Activated CD8-positive, alpha-beta memory T cell treated with anti-CD3 and anti-CD28 coated beads, Interleukin-2, amount 10 ng/mL, durations not matched to agents 7 days and 5 days (primary cell): ENCODE measurements at places on chromosomes 6 and 20. TPM values are rescaled to one million over a fixed set of nuclear protein-coding genes. Genes with fewer than 3 reads are reported as not detected.

GRCh38 chr6:35014341-35014740, 125.3 kb downstream of the ANKS1A start:
- no peak for DNase-seq

Gene CAGE1
- total RNA-seq, result not detected

Gene TOX2
- 1.9 TPM for total RNA-seq

DNA sequence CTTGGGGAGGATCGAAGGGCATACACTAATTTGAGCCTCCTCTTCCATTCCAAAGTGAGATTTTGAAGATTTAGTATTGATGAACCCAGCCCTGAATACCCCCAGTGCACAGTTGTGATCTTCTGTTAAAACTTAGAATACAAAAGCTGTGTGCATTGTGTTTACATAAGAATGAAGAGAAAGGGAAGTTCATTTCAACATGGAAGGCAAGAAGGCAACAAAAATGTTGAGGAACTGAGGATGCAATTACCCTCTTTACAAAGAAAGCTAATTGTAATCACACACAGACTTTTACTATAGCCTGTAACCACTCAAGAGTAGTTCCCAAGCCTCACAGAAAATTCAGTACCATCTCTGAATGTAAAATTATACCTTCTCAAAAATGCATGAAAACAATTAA, 49.3 kb downstream of the GFOD1 start:
- DNase-seq, result no peak

Gene ACTL10
- 3.7 TPM for total RNA-seq

DNA sequence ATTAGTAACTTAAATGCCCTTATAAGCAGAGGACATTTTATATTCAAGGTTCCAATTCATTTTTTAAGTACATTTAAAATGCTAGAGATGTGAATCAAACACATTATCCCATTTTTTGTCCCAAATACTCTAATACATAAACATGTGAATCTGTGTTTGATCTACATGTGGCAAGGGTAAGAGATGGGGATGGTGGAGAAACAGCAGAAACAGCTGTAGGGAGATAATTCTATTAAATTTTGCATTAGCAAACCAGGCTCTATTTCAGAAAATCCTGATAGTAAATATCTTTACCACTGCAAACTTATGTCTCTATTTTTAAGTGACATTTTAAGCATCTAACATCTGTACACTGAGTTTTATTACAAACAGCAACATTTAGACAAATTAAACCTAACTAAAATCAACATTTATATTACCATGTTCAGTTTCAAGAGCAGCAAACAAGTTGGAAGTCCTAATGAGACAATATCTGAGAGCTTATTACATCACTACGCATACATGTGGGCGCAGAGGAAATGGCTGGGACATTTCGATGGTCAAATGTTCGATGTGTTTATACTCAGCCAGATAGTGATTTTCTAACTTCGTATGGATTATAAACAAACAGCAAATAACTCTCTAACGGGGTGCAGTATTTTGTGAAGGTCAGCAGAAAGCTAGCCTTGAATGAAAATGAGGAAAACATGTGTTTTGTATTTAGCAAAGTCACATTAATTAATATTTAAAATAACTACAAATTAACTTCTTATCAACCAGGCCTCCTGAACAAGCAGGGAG, 165.1 kb downstream of the GJA1 start:
- no peak for DNase-seq

GRCh38 chr20:48196001-48196400, 410.7 kb upstream of the SULF2 start:
- DNase-seq, result no peak

DNA sequence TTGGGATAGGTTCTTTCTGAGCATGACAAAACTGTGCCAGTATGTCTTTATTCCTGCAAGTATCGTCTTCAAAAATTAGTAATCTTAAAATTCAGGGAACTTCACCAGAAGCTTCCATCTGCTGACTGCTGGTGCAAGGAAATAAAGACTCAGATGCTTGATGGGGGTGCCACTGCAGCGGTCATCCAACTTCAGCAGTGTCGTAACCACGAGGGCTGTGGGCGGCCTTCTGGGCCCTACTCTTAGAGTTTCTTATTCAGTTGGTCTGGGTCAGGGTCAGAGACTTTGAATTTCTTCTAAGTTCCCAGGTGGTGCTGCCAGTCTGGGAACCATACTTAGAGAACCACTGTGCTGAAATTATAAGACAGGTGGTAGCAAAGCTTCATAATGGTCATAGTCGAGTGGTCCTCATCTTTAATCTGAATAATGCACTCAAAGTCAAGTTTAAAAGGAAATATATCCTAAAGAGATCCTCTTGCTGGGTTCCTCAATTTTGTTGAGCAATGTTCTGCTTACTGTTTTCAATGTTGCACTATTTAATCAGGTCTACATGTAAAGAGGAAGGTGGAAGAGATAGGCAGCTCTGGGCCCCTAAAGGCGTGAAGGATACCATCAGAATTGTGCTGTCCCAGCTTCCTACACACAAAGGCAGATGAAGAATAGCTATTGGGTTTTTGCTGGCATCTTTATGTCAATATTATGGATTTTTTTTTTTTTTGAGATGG, 165.4 kb upstream of the GMDS start:
- no peak for DNase-seq

DNA sequence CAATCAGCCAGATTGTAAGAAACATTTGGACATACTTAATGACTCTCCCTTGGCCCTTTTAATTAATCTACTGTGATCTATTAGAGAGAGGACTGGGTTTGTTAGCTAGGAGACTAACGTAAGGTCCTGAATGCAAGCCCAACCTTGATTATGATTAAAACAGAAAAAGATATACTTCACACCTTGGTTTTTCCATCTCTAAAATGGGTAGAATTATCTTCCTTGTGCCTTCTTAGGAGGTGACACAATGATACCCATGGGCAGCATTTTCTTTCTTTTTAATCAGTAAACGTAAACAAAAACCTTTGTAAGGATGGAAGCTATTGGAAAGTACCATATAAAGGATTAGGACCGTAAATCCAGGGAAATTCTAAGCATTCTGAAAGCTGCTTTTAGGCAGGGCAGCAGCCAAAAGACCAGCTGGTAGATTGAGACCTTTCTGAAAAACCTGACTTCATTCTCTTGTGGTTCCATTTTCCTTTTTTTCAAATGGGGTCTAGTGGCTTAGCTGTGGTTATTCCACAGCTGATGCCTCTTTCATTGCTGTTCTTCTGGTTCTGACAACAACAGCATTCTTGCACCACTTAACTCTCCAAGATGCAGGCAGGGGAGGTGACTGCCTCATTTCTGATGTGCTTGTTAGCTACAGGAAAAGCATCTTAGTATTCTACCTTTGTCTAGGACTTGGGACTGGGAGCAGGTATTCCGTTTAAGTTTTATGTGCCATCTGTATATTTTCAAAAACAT, 27.4 kb downstream of the RREB1 start:
- no peak for DNase-seq

Gene NPEPL1
- total RNA-seq, result 30.4 TPM

Gene C6orf163
- 1.7 TPM for total RNA-seq

Gene MCHR2
- total RNA-seq, result not detected

DNA sequence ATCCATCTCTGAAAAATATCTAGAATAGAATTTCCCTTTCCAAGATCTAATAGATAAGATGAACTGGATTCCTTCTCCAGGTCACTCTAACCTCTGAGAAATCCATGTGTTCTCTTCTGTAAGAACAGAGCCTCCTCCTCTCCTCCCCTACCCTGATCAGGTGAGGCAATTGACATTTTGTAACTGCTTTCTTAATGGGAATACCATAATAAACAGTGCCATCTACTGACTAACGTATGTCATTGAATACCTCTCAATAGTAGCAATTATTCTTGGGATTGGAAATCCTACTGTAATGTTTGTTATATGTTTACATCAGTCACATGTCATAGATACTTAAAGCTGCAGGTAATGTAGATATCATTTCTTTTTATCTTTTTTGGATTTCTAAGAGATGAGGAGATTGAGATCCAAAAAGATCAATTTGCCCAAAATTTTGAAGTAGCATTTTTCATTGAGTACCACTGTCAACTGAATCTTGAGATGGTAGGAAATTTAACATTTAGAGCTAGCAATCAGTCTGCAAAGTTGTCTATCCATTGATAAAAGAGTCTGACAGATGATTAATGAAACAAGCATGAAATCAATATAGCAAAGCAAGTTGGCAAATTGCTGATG, 365.8 kb upstream of the HSF2 start:
- no peak for DNase-seq

- DNase-seq, result no peak
Observed at GRCh38 chr20:10280018-10280908, 61.6 kb downstream of the SNAP25 start.

- DNase-seq, result peak; percentile 76
Observed at GRCh38 chr6:168884646-168885086, 369.0 kb downstream of the THBS2 start.

Gene PSORS1C2
- total RNA-seq, result not detected

DNA sequence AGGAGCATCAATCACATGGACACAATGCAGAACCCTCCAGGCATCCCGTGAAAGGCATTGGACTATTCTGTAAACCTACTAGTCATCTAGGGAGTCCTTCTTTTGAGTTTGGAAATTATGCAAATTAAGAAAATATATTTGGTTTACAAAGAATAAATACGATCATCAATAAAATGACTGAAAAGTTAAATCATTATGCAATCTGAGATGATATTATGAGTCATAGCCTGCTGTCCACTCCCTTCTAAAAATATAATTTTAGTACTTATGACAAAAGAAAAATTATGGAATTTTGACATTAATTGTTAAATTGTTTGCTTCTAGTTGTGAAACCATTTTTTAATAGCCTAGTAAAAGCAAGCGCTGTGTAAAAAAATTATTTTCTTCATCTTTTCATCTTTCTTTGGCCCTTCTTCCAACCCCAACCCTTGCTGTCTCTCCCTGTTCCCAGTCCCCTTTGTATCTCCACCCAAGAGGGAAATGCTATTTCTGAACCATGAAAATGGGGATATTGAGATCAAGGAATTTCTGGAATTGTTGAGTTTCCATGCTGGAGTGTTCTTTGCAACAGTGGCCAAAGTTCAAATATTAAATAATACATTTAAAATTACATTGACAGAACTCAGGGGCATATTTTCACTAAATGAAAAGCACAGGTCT, 599.8 kb downstream of the COL12A1 start:
- DNase-seq, result no peak

GRCh38 chr6:98024359-98024758, 741.3 kb upstream of the MMS22L start:
- DNase-seq, result no peak

DNA sequence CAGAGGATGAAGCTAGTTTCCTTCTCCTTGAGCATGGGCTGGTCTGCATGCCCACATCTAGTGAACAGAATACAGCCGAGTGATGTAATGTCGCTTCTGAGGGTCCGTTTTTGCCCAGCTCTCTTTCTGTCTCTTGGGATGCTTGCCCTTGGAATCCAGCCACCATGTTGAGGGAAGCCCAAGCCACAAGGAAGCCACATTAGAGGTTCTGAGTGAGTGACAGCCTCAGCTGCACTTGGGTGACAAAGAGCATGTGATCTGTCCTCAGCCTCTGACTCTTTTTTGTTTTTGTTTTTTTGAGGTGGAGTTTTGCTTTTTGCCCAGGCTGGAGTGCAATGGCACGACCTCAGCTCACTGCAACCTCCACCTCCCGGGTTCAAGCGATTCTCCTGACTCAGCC, 100.6 kb upstream of the SALL4 start:
- DNase-seq, result no peak

GRCh38 chr6:15745781-15746180, 83.0 kb upstream of the DTNBP1 start:
- no peak for DNase-seq

GRCh38 chr6:3109761-3110160, 8.8 kb upstream of the BPHL start:
- no peak for DNase-seq

- no peak for DNase-seq
Observed at GRCh38 chr6:41963371-41963770, 21.8 kb upstream of the CCND3 start.

DNA sequence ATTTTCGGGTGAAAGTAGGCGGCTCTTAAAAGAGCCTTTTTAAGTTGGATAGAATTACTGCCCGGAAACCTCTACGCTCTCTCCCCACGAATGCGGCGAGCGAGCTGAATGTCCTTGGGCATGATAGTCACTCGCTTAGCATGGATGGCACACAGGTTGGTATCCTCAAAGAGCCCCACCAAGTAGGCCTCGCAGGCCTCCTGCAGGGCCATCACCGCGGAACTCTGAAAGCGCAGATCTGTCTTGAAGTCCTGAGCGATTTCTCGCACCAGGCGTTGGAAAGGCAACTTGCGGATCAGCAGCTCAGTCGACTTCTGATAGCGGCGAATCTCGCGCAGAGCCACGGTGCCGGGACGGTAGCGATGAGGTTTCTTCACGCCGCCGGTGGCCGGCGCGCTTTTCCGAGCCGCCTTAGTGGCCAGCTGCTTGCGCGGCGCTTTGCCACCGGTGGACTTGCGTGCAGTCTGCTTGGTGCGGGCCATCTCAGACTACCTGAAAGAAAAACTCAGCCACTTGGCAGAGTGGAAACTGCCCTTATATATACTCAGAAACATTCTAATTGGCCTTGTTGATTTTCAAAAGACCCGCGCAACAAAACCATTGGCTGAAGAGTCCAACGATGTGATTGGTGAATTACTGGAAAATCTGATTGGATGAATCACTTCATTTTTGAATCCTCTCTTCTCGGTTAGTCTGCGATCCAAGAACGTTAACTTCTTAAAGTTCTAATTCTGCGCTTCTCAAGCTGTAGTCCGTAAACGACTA, 93.9 kb upstream of the BTN3A2 start:
- peak; percentile 91 for DNase-seq

- DNase-seq, result no peak
Observed at GRCh38 chr6:27176096-27176495, 71.4 kb upstream of the PRSS16 start.

Gene FAM83D
- total RNA-seq, result 28.4 TPM

DNA sequence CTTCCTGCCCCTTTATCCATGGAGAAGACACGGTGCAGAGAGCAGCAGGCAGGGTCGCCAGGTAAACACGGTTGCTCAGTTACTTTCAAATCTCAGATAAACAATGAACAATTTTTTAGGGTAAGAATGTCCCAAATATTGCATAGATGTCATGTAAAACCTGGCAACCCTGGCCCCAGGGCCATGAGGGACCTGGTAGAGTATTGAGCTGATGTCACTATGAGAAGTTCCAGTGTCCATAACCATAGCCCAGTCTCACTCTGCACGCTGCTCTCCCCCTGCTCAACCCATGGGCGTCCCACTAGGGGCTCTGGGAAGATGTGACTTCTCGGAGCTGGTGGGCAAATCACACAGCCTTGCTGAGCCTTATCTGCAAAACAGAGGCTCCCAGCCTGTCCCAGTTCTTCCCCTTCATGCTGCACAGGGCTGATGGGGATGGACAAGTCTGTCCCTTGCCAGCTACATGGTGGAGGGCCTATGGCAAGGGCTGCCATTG, 71.3 kb upstream of the TOP1 start:
- peak; percentile 27 for DNase-seq

DNA sequence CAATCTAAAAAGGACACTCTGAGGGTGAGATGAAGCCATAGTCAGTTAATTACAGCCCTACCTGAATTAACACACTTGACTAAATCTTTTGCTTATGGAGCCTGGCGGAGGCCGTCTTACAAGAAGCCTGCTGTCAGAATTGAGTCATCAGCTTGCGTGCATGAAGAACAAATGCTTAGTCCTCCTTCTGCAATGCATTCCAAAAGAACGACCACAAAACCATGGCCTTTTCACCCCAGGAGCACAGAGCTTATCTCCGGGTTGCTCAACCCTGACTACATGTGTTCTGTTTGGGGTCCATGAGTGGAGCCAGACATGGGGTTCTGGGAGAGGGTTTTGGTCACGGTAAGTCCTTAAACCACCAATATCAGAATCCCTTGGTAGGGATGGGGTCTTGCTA, 318.1 kb downstream of the CLIC5 start:
- no peak for DNase-seq
